T-helper 22 cell (primary cell): ENCODE measurements at places on chromosomes 4 and X.

DNA sequence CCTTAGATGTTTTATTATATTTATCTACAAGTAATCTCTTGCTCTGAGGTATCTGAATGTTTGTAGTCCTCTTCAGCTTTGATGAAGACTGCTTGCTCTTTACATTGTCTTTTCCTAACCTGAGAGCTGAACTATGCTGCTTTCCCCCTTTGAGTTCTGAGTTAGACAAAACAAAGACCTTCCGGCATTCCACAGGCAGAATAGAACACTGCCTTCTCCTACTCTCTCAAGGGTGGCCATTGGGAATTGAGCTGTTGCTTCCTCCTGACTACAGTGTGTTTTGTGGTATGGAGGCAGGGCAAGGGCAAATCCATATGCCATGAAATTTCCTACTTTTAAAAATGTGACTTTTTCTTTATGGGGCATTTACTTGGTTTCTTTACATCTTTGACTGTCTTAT lies 841.0 kb downstream of the FAM133A start:
- no peak for DNase-seq

GRCh38 chr4:14771504-14772175 lies 230.6 kb upstream of the CPEB2 start:
- no peak for DNase-seq

DNA sequence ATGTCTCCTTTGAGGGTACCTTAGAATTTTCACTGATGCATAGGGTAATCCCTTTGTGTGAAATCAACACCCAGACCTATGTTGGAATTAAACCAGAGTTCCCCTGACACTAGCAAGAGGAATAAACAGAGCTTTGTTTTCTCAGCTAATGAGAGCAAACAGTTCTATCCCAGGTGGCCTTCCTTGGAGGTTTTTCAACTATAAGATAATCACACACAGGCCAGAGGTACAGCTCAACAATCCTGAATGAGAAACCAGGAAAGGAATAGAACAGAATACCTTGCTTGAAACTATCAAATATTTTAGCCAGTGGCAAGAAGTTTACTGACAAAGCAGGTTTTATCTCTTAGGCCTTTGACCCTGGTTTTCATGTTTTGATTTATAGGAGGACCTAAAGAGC lies 100.2 kb downstream of the OTC start:
- DNase-seq, result no peak

- peak; percentile 60 for DNase-seq
Measured at GRCh38 chrX:150693725-150694574, 754 bp downstream of the MTMR1 start.

- DNase-seq, result no peak
Measured at GRCh38 chr4:141659539-141659938, 23.2 kb downstream of the IL15 start.

DNA sequence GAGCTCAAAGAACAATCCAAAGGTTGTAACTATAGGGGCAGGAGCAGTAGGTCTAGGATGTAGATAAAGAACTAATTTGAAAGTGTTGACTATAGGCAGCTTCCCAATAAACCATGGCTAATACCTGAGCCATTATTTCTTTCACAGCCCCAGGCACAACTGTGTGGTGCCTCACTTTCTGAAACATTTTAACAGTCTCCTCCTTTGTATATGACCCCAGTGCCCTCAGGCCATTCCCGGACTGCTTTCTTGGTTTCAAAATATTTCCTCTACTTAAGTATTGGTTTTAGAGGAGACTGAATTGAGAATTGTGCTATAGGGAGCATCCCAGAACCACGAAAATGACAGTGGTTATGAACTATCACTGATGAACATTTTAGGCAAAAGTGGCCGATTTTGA lies 728.7 kb downstream of the IL1RAPL1 start:
- DNase-seq, result no peak

- no peak for DNase-seq
Measured at GRCh38 chr4:178812866-178813265, 1370.6 kb upstream of the AGA start.

- no peak for DNase-seq
Measured at GRCh38 chrX:69085826-69086225, 79.4 kb downstream of the PJA1 start.

- DNase-seq, result no peak
Measured at GRCh38 chrX:150844016-150844415, 54.5 kb downstream of the CD99L2 start.

GRCh38 chrX:34893741-34894140 lies 48.9 kb upstream of the FAM47B start:
- DNase-seq, result no peak

DNA sequence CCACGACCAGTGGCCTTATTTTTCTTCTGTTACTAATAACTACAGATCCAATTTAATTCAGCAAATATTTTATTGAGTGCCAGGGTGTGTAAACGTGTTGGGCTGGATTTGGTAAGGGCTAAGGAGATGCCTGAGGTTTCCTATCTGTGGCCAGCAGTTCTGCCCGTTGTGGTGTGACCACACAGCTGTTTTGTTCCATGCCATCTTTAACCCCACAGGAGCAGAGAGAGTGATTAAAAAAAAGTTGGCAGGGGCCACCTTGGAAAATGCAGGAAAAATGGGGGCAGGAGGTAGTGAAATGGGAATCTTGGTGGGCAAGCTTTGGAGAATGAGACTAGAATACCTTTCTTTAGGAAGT lies 1.1 kb downstream of the PLAC8 start:
- DNase-seq, result no peak

DNA sequence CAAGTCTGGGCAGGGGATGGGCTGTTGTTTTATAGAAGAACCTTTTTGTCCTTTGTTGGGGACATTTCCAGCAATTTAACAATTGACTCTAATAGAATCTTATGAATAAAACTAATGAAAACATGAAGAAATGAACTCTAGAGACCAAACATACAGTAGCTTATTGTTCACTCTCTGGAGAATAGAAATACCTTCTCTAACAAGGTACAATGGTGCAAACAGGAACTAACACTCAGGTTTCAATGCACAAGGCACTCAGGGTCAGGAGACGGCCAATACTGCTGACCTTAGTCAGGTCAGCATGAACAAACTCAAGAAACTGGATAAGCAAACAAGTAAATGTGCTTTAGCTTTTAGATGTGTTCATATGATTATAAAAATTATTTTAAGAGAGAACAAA lies 39.6 kb upstream of the FBXW7 start:
- no peak for DNase-seq

GRCh38 chr4:152485726-152486276 lies 50.1 kb downstream of the FBXW7 start:
- peak; percentile 3 for DNase-seq

- no peak for DNase-seq
Measured at GRCh38 chr4:179666226-179666625, 2224.0 kb upstream of the AGA start.

DNA sequence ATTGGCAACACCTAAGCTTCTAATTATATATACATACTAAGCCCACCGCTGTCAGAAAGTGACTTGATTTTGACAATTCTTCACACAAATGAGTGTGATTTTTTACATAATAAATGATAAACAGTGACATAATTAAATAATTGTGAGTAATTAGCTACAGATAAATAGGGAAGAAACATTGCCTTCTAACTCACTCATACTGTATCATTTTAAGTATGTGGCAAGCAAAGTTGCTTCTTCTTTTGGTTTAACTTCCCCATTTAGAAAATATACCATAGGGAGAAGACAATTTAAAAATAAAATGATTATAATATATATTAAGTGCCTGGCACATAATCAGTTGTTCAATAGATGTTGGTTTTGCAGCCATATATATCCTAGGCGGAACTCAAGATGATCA lies 644.2 kb downstream of the FSTL5 start:
- no peak for DNase-seq

GRCh38 chr4:86521373-86521969 lies 72.6 kb upstream of the PTPN13 start:
- no peak for DNase-seq

DNA sequence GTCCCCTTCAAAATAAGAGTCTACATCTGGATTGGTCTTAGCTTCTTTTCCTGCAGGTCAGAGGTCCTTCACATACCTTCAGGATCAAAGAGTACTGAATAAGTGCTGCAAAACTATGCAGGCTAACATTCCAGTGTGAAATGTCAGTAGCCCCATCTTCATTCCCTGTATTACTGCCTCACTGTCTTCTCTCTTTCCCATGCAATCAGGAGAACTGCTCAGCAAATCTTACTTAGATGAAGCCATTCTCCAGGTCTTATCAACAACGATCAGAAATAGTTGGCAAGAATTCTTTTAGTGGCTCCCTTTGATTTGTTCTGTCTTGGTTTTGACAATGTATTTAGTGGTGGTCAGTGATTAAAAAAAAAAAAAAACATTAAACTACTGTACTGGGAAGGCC lies 26.0 kb upstream of the IQCM start:
- DNase-seq, result no peak

DNA sequence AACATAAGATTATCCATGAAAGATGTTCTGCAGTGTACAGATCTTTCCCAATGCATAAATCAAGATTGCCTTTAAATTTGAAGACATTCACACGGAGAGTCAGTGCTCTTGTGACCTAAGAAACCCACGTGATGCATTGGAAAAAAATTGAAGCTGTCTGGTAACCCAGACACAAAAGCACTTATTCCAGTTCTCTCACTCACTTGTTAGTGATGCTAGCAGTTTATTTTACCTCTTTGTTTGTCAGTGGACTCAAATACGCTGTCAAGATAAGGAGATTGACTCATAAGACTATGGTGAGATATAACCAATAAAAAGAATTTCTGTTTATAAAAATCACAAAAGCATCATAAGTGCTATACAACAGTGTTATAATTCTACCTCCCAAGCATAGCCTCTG lies 245.8 kb upstream of the SMIM31 start:
- DNase-seq, result no peak

DNA sequence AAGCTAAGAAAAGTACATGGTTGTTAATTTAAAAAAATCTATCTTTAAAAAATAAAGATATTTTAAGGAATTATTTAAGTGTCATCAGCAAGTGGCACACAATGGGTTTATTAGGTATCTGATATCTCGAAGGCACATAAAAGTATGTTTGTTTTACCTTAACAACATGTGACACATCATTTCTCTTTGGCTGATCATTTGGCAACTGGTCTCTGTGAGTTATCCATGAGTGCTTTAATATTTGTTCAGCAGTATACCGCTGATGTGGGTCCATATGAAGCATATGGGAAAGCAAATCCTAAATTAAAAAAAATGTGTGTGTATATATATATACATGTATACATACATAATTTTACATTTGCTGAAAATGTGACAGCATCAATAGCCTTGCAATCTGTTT lies 123.2 kb downstream of the RPS6KA6 start:
- no peak for DNase-seq

GRCh38 chrX:95721011-95721410 lies 963.6 kb upstream of the DIAPH2 start:
- no peak for DNase-seq

- no peak for DNase-seq
Measured at GRCh38 chr4:40395166-40395900, 60.2 kb downstream of the CHRNA9 start.

GRCh38 chrX:43728002-43728401 lies 71.9 kb downstream of the MAOA start:
- no peak for DNase-seq

- DNase-seq, result peak; percentile 16
Measured at GRCh38 chrX:78945186-78945912, at the start of gene P2RY10. P2RY10 (plus strand) TSS chrX:78945391; CDS start chrX:78960521, 15,130 bp downstream.

GRCh38 chrX:136778020-136778419 lies 2.7 kb downstream of the ARHGEF6 start:
- no peak for DNase-seq

- no peak for DNase-seq
Measured at GRCh38 chr4:142574306-142574705, 271.8 kb downstream of the INPP4B start.

DNA sequence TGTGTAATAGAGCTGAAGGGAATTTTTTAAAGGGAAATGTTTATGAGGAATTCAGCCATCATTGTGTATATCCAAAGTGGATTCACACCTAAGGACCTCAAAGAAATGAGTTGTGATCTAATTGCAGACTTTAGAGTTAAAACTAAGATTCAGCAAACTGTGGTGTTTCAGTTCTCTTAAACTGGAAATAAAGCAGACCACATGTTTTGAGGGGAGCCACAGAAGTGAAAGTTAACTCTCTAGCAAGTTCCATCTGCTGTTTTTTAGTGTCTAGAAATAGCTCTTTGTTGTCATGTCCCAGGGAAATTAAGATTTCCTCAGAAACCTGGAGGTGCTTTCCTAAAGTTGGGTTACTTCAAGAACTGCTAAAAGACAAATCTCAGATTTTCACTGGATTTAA lies 97.3 kb upstream of the DDX3X start:
- no peak for DNase-seq

DNA sequence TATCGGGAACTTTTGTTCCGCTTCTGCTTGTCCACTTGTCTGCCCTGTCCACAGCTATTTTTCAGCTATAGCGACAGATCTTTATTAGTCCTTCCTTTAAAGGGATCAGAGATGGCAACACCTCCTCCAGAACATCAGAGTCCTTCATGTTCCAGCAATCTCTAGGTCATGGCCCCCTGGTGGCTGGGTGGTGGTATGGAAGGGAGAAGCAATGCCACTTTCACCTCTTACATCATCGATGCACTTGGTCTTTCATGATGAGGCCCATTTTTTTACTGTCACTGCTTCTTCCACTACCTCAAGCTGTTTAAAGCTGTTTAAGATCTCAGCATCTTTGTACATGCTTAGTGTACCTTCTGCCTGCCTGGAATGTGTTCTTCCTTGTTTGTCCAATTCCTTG lies 106.7 kb downstream of the ARHGAP6 start:
- no peak for DNase-seq

- no peak for DNase-seq
Measured at GRCh38 chr4:155197757-155198156, 10.7 kb upstream of the NPY2R start.

GRCh38 chr4:106266201-106266600 lies 49.8 kb downstream of the TBCK start:
- DNase-seq, result no peak

DNA sequence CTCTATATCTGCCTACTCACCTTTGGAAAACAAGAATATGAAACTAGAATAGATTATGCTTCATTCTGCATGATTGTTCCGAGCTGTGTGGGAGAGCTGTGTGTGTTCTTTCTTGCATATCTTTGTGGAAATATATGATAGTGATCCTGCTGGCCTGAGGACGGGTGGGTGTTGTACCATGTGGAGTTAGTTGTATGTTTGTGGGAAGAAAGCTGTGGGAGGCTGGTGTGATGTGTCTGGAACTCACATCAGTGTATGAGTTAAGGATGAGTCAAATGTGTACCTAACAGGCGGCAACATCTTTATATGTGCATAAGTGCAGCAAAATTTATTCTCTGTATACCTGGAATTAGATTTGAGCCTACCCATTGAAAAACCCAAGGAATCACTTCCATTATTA lies 208.1 kb upstream of the ADGRL3 start:
- DNase-seq, result no peak
